Chondrocyte (in vitro differentiated cells): ENCODE measurements at places on chromosomes 16 and 17. TPM values are rescaled to one million over a fixed set of nuclear protein-coding genes. Genes with fewer than 3 reads are reported as not detected.

- DNase-seq = no peak
Measured at GRCh38 chr16:81623365-81624102, 155.6 kb upstream of the PLCG2 start.

GRCh38 chr17:40604327-40605080, 39.2 kb upstream of the CCR7 start:
- no peak for DNase-seq

DNA sequence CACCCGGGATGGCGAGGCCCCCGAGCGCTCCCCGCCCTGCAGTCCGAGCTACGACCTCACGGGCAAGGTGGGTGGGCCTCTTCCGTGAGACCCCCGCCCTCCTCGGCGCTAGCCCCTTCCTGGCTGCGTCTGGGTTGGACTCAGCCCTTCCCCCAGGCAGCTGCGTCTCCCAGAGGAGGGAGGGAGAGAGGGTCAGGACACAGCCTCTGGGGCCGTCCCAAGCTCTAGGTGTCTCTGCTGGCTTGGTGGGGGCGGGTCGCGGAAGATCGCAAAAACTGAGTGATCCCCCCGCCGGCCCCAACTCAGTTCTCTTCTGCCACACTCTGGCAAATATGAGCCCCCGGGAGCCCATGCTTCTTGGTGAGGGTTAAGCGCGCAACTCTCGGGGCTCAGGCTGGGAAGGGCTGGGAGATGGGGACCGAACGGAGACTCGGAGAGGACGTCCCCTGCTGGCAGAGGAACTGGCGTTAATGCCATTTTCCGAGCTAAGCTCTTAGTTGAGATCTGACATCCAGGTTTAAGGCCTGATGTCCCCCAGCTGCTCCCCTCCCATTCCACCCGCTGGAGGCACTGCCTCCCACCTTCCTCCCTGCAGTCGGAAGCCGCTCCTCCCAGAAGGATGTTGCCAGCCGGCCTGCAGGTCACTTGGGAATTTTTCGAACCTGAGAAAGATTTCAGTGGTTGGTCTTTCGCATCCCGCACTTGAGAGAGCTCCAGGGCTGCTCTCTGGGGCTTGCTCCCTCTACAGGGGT, 419 bp downstream of the RAB37 start:
- peak; percentile 72 for DNase-seq

DNA sequence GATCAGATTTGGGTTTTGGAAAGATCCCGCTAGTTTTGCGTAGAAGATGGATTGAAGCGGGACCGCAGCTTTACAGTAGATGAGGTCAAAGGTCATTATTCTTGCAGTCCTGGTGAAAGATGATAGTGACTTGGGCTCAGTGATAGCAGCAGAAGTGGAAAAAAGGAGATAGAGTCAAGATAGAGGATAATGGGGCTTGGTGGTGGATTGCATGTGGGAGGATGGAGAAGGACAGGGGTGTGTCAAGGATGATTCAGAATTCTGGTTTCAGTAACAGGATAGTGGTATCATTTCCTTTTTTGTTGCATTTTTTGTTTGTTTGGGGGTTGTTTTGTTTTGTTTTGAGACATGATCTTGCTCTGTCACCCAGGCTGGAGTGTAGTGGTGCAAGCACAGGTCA, 28.7 kb downstream of the CHD9NB start:
- no peak for DNase-seq

- DNase-seq = no peak
Measured at GRCh38 chr17:46764709-46765401, 53.6 kb downstream of the WNT3 start.

DNA sequence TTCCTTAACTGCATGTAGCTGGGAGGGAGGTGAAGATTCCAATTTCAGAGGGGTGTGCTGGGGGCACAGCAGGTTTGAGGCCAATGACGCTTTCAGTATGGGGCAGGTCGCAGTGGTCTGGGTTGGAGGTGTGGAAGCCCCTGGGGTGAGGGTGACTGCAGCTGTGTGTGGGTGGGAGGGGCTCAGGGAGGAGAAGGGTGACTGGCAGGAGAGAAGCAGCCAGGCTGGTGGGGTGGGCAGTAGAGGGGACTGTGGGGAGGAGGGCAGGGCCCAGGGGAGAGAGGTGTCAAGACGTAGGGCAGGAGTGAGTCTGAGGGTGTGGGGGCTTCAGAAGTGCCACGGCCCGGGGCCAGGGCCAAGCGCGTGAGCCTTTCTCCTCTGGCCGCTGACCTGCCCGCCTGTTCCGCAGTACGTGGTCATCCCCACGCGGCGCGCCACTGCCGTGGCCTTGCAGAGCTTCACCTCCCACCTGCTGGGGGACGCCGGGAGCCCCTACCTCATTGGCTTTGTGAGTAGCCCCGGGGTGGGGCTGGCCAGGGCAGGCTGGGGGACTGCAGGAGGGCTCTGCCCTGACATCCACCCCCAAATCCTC, 19.4 kb downstream of the MYBBP1A start:
- DNase-seq = no peak

DNA sequence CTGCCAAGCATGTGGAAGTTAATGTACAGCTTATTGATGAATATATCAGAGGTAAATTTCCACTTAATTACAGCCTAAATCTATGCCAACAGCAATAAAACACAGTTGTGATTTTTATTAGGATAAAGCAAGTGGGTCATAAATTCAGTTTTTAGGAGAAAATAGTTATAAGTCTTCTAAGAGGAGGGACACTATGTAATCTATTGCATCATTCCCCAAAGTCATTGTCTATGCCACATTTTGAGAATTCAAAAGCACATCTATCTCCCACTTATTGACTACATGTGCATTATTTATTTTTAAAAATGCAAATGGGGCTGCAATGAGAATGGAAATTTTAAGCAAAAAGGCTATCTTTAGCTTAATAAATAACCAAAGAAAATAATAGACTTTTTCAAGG, 23.7 kb upstream of the NSRP1 start:
- no peak for DNase-seq

DNA sequence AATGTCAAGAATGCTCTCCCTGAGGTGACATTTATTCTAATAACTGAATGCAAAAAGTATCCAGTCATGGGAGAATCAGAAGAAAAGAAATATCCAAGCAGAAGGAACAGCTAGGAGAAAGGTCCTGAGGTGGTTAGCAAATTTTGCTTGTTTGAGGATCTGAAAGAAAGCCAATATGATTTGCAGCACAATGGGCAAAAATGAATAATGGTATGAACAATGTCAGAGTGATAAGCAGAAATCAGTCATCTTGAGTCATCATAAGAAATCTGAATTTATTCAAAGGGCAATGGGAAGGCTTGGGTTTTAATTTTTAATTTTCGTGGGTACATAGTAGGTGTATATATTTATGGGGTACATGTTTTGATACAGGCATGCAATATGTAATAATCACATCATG, 68.5 kb downstream of the BRIP1 start:
- no peak for DNase-seq

GRCh38 chr16:25040543-25040942, 25.4 kb upstream of the ARHGAP17 start:
- DNase-seq = no peak

- no peak for DNase-seq
Measured at GRCh38 chr17:73998653-73999645, 204.5 kb upstream of the RPL38 start.

Gene AATK
- total RNA-seq = 0.48 to 0.67 TPM (median 0.51 TPM) in 3 replicates

Gene SEZ6L2
- 10.9 to 17.0 TPM (median 16.3 TPM) in 3 replicates for total RNA-seq

Gene SLC6A2
- total RNA-seq = not detected in 3 replicates

Gene CRYBA1
- not detected in 3 replicates for total RNA-seq

Gene GNAO1
- 0.60 to 1.2 TPM (median 0.85 TPM) in 3 replicates for total RNA-seq
